NCI-H2081 (cell line): ENCODE measurements at places on chromosomes 1 and 21.

- DNase-seq: no peak
These were observed 319.0 kb downstream of the HHAT start for GRCh38 chr1:210647406-210648333.

DNA sequence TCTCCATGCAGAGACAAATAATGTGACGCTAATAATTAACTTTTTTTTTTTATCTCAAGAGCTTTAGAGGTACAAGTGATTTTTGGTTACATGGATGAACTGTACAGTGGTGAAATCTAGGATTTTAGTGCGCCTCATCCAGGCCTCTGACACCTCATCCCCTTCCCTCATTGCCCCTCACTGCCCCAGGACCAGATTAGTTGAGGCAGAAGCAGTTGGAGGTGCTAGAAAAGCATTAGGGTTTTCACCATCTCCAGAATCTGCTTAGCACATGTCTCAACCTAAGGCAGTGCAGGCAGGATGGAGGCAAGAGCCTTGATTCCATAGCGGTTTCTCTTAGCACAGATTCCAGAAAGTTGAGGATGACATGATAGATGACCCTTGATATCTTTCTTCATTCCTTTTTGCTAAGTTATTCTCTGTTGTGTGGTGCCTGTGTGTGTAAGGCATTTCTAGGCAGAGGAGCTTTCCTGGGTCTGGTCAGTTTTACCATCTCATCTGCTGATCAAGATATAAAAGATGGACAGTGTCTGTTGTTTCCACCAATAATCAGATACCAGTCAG is 16.3 kb upstream of the IL10 start:
- DNase-seq: no peak

GRCh38 chr1:151187205-151187604 is 2.8 kb downstream of the VPS72 start:
- peak; percentile 59 for DNase-seq

GRCh38 chr1:95956215-95956614 is 722.2 kb downstream of the RWDD3 start:
- DNase-seq: no peak

GRCh38 chr1:24117132-24117531 is 5.2 kb upstream of the MYOM3 start:
- no peak for DNase-seq

DNA sequence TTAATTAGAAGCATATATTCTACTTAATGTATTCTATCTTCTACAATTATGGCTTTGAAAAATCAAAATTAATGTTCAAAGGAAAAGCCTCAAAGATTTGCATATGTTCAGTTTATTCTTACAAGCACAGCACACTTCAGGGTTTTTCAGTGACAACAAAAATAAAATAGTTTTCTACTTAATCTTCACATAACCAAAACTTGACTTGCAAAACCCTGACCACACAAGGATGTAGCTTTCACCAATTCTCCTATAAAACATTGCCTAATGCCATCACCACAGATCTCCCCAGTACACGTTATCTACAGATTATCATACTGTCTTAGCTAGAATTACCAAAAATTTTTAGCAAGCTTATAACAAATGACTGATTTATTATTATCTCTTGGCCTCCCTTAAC is 23.3 kb downstream of the LPAR3 start:
- DNase-seq: no peak

DNA sequence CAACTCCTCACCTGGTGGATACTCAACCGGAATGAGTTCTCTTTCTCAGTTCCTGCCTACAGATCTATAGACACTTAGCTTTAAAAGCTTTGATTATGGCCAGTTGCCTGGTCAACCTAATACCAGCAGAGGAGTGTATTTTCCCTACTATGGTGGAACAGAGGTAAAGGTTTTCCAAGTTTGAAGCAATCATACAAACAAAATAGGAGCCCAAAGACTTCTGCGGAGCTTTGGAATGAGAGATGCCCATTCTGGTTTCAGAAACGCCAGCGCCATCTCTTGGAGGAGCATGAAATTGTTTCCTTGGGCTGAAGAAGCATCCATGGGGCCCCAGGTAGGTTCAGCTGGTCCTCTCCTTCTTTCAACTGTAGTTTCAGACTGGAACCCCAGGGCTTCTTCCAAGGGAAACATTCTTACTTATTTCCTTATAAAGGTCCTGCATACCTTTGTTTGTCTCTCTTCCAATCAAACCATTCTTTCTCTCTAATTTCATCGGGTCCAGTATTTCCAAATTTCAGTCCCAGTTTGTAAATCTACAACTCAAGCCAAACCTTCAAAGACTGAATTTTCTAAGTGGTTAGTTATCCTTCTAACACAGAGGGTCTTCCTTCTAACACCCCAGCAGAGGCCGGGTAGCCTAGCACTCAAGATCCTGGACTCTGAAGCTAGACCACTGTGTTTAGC is 95.9 kb downstream of the KCNJ15 start:
- peak; percentile 9 for DNase-seq

- no peak for DNase-seq
These were observed 141.9 kb upstream of the CXADR start for GRCh38 chr21:17370916-17371315.

DNA sequence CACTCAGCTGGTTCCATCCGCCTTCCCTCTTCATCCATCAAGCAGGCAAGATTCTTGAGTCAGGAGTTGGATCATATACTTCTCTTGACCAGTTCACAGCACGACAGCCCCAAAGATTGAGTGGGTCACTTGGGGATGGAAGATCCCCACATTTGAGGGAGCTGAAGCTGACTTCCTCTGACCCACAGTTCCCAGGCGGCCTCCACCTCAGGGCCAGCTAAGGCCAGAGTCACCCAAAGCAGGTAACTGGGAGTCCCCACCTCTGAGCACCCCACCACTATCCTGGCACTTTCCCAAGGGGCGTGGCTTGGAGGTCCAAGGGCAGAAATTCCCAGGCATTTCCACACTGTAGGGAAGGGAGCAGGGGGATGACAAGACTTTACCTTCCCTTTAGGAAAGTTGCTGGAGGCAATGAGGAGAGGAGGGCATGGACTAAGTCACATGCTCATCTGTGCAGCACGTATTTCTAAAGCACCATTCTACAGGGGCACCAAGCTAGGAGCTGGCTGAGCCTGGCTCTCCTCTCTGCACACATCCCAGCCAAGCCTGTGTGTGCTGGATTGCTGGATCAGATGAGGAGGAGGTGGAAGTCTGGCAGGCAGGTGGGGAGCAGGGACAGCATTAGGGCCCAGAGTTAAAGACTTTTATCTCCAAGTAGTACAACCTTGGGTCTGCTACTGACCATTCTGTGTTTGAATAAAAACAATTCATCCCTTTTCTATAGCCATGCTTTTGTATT is 1.3 kb upstream of the RD3 start:
- DNase-seq: no peak

DNA sequence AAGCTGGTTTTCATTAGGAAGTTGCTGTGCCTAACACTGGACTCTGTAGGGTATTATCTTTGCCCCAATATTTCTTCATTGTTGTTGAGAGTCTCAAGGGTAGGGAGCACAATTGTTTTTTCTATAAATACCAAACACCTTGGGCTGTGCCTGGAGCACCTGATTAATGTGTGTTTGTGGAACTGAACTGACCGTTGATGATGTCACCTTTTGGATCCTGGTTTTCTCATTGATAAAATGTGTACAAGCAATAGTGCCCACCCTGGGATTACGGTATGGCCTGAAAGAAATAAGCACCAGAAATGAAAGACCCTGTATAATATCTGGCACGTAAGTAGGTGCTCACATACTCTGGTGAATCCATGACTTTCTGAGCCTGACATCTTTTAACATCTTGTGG is 39.3 kb downstream of the KCNA2 start:
- DNase-seq: no peak

- DNase-seq: peak; percentile 18
These were observed 82.4 kb downstream of the PLXNA2 start for GRCh38 chr1:208161656-208162375.

GRCh38 chr1:233897325-233898162 is 6.9 kb upstream of the SLC35F3 start:
- no peak for DNase-seq

DNA sequence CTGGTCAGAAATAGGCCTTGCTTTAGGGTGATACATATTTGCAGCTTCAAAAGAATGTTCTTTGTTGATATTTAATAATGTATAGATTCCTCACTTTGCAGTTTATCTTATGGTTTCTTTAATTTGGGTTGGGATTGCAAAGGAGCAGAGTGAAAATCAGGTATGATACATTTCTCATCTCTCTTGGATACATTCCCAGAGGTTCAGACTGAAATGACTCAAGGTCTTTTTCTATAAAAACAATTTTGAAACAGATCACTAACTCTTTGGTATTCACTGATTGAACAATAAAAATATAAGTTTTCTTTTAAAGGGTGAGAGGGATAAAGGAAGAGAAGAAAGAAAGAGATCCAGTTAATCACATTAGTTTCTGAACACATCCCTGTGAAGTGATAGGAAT is 606.5 kb upstream of the CAMK1G start:
- DNase-seq: no peak

DNA sequence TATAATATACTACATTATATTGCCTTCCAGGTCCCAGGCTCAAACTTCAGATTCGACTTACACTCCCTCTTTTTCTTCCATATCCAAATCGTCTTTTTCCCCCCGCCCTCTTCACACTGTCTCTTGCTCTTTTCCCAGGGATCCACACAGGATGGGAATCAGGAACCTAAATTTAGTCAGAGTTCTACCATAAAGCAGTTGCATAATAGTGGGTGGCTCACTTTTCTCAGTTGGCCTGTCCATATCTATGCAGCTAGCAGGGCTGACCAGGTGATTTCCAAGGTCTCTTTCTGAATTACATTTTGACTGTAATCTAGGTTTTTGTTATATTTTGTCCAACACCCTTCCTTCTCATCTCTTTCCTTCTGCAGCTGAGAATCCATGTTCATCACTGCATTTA is 7.7 kb upstream of the BCAS2 start:
- DNase-seq: no peak

DNA sequence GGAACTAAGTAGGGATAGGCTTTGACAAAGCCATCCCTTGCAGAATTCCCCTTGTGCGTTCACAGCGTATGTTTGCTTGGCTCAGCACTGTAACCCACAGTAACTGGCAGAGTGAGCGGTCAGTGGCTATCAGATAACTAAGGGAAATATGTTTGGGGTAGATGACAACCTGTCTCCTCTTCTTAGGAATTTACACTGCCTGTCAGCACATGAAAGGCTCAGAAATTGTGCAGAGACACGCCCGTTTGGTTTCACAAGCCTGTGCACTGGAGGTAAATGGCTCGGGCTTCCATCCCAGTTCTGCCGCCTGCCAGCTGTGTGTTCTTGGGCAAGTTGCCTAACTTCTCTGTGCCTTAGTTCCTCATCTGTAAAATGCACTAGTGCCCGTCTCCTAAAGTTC is 101.2 kb downstream of the PRDM2 start:
- no peak for DNase-seq

GRCh38 chr21:44598061-44598460 is 2.3 kb upstream of the KRTAP10-7 start:
- no peak for DNase-seq

- peak; percentile 40 for DNase-seq
These were observed 3.6 kb downstream of the CHAF1B start for GRCh38 chr21:36388835-36389234.

DNA sequence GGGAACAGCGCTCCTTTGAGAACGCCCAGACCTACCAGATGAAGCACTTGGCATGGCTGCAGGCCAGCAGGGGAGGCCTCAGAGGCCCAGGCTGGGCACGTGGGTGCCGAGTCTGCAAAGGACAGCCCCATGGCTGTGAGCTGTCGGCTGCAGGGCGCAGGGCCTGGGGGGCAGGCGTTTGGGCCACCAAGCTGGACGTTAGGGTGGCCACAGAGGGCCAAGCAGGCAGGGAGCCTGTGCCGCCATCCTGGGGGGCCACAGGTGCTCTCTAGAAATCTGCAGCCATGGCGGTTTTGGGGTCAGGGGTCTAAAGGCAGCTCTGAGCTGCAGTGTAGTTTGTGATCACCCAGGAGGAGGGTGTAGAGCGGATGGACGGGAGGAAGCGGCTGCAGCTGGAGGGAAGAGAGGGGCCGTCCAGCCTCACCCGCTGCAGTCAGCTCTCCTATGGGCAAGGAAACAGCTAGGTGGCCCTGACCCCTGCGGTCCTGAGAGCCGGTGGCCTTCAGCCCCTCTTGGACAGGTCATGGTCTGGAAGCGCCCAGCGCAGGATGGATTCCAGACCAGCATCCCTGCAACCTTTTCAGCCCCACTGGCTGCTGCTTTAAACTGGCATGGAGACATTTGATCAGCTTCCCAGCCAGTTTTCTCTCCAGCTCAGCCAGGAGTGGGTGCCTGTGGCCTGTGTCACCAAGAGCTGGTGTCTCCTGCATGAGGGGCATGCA is 11.0 kb downstream of the IBA57 start:
- no peak for DNase-seq

DNA sequence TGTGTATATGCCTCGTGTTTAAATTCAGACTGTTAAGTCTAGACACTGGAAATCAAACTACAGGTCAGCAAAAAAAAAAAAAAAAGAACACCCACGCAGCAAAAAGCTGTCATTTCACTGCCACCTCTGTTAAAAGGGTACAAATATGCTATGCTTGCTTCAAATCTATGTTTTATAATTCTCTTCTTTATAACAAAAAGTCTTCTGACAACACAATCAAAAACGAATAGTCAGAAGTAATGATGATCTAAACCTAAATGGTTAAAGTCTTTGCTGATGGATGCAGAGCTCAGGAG is 438.9 kb downstream of the SMYD3 start:
- no peak for DNase-seq

DNA sequence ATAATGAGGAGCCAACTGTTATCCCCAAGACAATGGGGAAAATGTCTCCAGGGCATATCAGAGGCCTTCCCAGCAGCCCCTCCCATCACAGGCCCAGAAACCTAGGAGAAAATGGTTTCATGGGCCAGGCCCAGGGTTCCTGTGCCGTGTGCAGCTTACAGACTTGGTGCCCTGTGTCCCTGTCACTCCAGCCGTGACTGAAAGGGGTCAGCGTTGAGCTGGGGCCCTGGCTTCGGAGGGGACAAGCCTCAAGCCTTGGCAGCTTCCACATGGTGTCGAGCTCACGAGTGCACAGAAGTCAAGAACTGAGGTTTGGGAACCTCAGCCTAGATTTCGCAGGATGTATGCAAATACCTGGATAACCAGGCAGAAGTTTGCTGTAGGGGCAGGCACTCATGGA is 18.1 kb downstream of the SIPA1L2 start:
- DNase-seq: no peak
